ENCODE measurements at places on chromosomes 4 and X.

DNA sequence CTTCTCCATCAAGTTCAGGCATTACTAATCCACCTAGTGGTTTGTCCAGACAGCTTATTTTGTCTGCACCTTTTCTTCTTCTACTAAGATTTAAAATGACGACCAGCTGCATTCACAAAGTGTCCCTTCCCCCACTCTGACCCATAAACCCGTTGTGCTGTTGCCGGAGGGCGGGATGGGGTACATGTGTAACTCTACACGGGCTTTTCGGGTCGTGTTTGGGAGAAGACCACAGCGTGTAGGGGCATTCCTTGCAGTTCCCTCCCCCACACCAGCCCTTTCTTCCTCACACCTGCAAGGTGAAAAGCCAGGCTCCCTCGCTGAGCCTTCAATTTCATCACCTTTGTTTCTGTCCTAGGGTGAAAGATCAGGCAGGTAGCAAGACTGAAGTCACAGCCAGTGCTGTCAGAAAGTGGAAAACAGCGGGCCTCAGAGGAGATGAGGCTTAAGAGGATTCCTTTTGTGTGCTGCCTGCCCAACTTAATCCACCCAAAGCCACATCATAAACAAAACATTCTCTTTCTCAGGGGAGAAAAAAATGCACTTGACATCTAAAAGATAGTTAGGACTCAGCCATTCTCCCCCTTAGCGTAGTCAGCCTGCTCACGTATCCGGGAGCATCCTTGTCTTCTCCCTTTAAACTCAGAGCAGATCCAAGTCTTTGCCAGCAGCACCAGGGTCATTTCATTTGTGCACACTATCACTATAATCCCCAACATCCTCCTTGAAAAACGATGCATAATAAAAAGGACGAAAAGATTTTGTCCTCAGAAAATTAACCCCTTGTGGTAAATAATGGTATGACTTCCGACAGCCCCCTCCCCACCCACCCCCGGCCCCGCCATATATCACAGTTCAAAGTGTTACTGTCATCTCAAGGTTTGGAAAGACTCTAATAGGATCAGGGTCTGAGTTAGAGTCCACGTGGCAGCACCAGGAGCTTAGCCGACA lies 599.0 kb downstream of the RAB28 start:
- no peak for DNase-seq

GRCh38 chr4:169658975-169659715 lies 38.8 kb downstream of the CLCN3 start:
- no peak for DNase-seq

GRCh38 chr4:151045907-151046306 lies 30.8 kb upstream of the LRBA start:
- no peak for DNase-seq

- no peak for DNase-seq
Observed at GRCh38 chr4:101221294-101221693, 126.0 kb downstream of the PPP3CA start.

- DNase-seq: peak; percentile 99
Observed at GRCh38 chrX:1391707-1392375, at the start of gene SLC25A6. SLC25A6 (minus strand) TSS chrX:1392113; CDS start chrX:1392009, 104 bp downstream.

DNA sequence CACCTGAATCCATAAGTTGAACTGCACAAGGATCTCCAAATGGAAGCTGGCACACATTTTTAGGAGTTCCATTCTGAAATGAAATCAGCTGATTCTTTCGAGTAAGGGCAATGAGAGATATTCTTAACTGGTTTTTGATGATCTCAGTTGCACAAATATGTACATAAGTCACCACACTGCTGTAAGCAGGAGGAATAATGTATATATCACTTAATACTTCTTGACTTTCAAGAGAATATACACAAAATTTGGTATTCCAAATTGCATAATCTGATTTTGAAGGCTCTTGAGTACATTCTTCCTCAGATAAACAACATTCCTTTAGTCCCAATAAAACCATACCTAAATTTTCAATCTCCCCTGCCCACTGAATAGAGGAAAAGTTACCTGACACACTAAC lies 8.2 kb downstream of the FANCB start:
- no peak for DNase-seq

DNA sequence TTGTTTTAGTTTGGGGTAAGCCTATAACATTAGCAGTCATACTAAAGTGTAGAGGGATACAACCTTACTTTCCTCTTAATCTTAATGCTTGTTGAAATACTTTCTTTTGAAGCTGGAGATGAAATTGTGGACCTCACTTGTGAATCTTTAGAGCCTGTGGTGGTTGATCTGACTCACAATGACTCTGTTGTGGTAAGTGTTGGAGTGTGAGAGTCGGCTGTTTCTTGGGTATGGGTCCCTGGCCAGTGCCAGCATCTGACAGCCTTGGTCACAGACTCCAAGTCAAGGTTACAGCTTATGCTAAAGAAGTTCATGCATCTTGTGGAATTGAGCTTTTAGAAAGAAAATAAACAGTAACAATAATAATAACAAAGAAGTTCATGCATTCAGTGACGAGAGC lies 31.6 kb downstream of the RNF4 start:
- no peak for DNase-seq

- DNase-seq: no peak
Observed at GRCh38 chr4:175656649-175657048, 155.4 kb downstream of the GPM6A start.
